GM13976 (cell line): ENCODE measurements at places on chromosomes 5 and 9.

DNA sequence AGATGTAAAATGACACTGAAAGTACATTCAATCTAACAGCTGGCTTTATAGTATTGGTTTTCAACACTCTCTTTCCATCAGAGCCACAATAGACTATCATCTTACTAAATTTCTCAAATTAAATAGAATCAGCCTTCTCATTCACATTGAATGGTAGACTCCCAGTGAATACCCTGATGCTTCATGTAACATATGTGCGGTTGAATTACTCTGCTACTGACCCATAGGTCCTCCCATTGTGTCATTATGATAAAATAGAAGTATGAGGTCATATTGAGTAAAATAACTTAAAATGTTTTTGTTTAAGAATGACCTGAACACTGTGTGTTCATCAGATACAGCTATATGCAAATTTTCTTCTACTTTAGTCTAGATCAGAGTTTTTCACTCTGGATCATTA lies 75.9 kb upstream of the ADAMTSL1 start:
- no peak for DNase-seq

- no peak for DNase-seq
Measured at GRCh38 chr9:93392974-93393373, 58.5 kb upstream of the FAM120A start.

DNA sequence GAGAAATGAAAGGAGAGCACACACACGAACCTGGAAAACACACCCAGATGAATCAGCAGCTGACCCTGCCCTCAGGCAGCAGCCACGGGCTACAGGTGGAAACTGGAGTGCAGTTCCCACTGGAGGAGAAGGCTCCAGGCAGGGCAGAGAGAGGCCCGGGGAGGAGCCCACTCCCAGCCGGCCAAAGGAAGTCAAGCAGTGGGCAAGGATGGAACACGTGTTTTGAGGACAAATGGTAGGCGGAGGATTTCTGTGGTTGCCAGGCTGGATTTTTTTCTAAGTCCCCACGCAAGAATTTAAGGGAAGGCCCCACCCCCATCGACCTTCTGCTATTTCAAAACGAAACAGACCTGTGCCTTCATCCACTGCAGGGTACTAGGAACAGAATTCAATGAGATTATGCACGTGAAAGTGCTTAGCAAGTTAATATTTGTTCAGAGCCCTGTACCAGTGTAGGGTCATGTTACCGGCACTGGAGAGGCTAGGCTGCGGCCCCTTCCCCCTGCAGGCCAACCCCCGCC lies 6.8 kb downstream of the EPB41L4B start:
- no peak for DNase-seq

DNA sequence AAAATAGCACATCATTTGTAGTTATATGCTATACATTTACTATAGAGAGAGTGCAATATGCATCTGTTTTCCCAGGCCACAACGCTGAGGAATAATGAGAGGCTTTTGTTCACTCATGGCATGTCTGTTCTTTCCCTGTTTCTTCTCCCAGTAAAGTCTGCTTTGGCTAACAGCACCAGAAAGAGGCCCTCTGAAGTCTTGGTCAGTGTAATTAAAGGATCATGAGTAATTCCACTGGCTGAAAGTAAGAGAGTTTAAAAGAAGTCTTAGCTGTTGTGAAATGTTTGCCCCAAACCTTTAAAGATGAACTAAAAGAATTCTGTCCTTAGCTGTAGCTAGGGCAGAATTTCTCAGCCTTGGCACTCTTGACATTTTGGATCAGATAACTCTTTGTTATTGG lies 228.8 kb downstream of the TLE4 start:
- no peak for DNase-seq

DNA sequence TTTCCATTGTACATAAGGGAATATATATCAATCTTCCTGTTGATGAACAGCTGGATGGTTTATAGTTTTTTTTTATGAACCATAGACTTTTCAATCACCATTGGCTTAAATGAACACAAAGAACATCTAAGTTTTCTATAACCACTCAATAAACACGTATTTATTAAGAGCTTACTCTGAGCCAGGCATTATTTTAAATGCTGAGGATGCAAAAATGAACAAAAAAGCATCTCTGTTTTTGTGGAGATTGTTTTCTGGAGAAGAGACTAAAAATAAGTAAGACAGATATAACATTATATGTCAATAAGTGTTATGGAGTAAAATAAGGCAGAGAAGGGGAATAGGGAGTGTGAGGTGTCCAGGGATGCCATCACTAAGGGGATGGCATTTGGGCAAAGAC lies 52.1 kb upstream of the SLC24A2 start:
- DNase-seq, result no peak

- no peak for DNase-seq
Measured at GRCh38 chr9:76718166-76718565, 46.1 kb upstream of the PCA3 start.

GRCh38 chr5:10904862-10905432 lies 143.9 kb upstream of the DAP start:
- no peak for DNase-seq

DNA sequence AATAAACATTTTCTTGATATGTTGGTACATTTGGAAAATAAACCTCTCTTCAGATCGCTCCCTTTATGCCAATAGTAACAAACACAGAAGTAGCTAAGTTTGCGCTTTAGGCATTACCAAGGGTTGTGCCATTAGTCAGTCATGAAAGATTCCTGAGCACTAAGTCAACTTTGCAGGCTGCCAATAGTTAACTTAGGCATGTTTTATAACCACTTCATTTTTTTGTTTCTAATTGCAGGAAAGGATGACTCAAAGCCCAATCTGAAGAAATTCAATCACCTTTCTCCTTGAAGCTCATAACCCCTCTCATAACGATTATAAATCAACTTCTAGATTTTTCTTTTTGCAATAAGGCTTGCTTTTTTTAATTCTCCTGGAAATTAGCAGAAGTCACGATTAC lies 517.0 kb downstream of the AGTPBP1 start:
- no peak for DNase-seq

GRCh38 chr9:20997503-20998076 lies 33.9 kb downstream of the HACD4 start:
- DNase-seq, result no peak

GRCh38 chr5:138514021-138514420 lies 29.0 kb downstream of the ETF1 start:
- DNase-seq, result no peak

DNA sequence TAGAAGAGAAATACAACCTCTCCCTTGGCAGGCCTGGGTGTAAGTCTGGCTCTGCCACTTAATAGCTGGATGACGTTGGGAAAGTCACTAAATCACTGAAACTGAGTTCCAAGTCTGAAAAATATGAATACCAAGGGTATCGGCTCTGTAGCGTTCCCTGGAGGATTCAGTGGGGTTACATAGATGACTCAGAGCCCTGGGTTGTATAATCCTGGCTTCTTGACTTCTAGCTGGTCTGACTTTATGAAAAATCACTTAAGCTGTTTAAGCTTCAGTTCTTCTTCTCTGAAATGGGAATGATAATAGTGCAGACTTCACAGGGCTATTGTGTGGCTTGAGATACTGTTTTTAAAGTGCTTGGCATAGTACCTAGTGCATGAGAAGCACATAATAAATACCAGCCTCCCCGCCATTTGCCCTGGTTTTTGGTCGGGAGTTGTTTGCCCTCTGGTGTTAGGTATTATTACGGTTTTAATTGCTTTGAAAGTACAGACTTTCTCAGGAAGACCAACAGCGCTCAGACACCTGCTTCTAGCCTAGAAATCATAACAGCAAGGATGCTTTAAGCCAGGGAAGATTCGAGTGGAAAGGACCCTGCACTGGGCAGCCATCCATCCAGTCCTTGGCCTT lies 43.0 kb downstream of the CYFIP2 start:
- DNase-seq, result no peak

- no peak for DNase-seq
Measured at GRCh38 chr9:84382720-84383119, 42.2 kb upstream of the SLC28A3 start.

DNA sequence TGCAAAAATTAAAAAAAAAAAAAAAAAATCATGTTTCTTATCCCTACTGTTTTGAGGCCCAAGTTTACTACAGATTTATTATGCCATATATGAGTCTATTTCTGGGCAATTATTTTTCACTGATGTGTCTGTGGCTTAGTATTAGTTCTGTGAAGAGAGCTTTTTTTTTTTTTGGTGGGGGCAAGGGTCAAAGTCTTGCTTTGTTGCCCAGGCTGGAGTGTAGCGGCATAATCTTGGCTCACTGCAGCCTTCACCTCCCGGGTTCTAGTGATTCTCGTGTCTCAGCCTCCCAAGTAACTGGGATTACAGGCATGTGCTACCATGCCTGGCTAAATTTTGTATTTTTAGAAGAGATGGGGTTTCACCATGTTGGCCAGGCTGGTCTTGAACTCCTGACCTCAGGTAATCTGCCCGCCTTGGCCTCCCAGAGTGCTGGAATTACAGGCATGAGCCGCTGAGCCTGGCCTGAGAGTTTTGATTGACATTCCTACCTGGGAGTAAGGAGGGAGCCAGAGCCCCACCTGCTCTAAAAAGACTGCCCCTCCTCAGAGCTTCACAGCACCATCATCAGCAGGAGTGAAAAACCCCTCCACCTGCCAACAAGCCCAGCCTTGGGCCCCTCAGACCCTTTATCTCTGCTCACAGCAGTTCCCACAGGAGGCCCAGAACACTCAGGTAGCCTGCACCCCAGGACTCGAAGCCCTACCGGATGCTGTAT lies 36.1 kb upstream of the JADE2 start:
- no peak for DNase-seq

GRCh38 chr5:132277971-132278853 lies 16.0 kb upstream of the SLC22A4 start:
- no peak for DNase-seq

DNA sequence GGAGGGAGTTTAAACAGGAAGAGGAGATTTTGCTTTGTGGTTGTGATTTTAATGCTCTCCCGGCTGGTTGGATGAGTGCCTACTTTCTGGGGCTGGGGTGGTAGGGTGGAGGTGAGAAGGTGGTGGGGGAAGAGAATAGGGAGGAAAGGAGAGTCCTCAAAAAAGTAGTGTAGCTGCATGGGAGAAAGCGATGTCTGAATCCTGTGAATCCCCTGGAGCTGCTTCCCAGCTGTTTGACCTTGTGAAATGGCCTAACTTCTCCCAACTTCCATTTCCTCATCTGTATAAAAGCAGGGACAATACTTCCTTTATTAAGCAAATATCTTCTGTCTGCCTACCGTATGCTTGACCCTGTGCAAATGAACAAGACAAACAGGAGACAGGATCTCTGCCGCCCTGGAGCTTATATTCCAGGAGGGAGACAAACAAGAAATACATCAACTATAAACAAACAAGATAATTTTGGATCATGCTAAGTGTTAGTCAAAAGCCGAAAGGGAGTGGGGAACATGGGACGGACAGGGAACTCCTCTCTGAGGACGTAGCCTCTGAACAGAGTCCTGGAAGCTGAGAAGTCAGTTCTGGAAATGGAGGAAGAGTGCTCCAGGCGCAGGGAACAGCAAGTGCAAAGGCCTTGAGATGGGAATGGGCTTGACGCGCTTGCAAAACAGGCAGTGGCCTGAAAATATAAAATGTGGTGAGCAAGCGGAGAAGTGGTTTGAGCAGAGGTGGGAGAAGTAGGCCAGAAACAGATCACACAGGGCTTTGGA lies 103.5 kb downstream of the SPRY4 start:
- no peak for DNase-seq

GRCh38 chr9:128724744-128725211 lies 851 bp upstream of the ZDHHC12 start:
- peak; percentile 70 for DNase-seq

DNA sequence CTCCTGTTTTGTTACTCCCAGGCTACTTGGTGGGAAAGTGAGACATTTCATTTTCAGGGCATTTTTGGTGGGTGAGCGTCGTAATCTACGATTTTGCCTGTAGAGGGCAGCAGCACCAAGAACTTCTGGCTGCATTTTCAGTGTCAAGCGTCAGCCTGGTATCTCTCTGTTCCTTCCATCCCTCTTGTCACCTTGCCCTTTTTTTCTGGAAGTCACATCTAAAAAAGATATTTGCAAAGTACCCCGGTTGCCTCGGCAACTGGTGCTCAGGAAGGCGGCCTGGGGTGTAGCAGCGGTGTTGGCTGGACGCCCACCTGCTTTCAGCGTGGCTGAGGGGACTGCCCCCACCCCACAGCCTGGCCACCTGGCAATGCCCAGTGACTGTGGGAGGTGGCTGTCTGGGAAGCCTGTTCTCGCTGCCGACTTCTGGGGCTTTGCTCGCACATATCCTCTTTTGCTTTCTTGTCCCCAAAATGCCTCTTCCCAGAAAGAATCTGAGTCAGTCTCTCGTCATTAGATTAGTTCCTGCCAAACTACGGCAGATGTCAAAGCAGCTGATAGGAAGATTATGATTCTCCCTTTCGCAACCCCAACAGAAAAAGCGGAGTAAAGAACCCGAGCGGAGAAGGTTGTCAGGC lies 84.5 kb downstream of the ACER2 start:
- DNase-seq, result peak; percentile 74

DNA sequence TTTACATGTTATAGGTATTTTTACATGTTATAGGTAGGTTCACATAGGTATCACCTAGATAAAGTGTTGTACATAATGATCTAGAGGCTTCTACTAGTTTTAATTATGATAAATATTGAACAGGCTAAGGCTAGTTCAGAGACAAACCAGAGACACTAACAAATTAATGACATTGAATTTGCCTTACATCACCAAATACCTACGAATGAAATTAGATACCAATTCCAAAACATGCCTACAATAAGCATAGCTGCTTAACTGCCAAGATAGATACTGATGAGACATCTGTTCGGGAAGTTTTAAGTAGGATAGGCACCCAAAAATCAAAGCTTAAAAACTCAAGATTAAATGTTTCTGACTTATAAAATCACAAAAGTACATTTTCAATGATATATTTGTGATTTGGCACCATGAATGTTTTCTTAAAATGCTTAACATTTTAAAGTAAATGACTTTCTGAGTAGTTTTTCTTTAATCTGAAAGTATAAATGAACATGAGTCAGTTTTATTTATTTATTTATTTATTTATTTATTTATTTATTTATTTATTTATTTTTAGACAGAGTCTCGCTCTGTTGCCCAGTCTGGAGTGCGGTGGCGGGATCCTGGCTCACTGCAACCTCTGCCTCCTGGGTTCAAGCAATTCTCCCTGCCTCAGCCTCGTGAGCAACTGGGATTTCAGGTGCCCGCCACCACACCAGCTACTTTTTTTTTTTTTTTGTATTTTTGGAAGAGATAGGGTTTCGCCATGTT lies 703.1 kb upstream of the ARRDC3 start:
- DNase-seq, result no peak

- no peak for DNase-seq
Measured at GRCh38 chr9:84738353-84738752, 68.8 kb downstream of the NTRK2 start.

DNA sequence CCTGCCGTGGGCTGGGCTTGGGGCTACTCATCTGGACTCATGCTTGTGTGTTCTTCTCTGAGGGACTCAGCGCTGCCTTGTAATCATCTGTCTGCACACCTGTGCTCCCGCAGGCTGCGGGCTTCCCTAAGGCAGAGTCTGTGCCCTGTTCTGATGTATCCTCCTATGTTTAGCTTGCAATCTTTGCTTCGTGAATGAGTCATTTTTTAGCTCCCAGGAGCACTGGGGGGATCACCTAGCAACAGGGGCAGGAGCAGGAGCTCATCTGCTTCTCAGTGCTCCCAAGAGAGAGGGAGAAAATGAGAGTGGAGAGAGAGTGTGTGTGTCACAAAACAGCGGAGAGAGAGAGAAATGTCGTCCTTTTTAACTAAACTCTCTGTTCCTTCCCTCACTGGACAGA lies 202.4 kb upstream of the ZNF618 start:
- no peak for DNase-seq
